MG63 (cell line): ENCODE measurements at places on chromosomes 1 and 21.
A peak's percentile ranks its signal among the peaks of the same experiment; 100 is the strongest.

GRCh38 chr21:40512590-40512989, 334.4 kb downstream of the DSCAM start:
- no peak for DNase-seq

DNA sequence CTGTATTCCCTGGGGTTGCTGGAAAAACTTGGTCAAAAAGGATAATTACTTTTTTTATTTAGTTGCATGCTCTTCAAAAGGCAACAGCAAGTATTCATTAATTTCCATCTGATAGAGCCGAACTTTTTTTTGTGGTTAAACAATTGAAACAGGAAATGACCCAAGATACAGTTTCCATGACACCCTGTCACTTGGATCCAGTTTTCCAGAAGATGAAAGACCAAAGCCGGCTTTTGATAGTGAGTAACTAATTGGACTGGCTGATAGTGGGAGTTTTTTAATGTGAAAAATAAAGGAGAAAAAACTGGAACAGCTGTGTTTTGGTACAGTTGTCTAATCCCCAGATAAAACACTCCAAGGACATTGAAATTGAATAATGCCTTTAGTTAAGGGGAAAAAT, 33.0 kb downstream of the CACHD1 start:
- DNase-seq, result no peak

DNA sequence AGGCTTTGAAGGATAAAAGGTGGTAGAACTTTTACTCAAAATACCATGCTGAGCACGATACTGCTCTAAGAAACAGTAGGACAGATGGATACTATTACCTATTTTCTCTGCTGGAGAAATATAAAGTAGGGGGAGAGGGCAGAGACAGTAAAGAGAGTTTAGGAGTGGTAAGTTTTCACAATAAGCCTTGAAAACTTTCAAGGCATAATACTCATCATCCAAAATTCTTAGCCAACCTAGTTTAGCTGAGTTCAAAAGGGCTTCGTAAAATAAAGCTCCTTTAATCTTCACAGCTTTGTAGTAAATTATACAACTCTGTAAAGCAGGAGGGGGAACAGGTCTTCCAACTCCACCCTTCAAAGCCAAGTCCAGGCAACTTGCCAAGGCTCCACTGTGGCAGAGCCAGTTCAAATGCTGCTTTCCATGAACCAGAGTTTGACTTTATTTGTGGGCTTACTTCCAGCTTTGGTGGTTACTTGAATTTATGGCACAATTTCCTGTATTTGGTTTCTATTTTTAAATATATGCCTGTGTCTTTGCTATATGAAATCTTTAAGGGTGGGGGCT, 15.5 kb downstream of the TEX38 start:
- peak; percentile 84 for DNase-seq

DNA sequence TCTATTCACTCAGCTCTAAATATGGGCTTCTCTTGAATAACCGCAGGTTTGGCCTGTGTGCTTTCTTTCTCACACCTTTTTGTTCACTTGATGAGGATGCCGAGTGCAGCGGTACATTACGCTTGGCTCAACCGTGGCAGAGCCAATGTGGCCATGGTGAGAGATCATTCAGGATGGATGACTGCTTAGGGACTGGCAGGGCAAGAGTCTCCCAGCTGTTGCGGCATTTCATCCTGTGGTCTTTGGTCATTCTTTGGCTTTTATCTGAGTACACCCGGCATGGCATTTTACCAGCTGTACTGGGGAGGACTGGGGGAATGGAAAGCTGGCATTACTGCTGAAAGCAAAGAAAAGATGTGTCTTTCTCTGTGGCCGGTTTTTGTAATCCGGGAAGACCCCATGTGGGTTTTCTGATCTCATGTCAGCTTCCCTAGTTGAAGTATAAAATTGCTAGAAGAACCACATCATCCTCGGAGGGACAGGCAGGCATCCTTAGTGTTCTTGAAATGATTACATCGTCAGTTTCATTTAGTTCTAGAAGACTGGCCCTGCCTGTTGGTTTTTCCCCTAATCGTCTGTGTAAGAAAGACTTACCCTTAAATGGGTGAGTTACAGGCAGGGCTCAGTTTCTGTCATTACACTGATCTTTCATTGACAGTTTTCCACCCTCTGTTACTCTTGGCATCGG, 15.1 kb downstream of the PCP4 start:
- DNase-seq, result no peak

DNA sequence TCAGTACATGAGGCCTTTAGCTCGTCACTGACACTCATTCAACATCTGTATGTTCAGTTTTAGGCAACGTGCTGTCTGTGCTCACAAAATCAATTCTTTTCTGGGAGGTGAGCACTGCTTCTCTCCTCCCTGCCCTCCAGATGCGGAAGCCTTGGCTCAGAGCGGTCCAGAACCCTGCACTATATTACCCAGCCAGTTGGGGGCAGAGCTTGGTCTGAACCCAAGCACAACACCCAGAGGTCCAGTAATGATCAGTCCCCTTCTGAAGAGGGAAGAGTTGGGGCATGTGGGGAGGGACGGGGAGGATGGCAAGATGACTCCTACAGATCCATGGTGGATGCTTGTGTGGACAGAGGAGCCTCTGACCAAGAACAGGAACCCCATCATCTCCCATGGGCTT, 5.6 kb upstream of the DSCAM start:
- no peak for DNase-seq

DNA sequence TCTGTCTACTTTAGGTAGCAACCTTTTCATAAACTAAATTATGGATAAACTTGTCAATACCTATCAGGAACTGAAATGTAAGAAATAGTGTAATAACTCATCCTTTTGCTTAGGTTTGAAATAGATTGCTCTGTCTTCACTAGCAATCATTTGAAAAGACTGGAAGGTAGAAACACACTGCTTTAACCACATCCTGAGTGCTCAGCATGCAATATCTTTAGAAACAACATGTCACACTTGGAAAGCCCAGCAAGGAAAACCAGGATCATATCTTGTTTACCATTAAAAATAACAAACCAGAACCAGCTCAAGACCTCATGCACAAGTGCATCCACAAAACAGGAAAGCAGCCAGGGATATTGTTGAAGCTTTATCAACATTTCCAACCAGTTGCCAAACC, 3.6 kb downstream of the KCNJ6 start:
- DNase-seq, result no peak

DNA sequence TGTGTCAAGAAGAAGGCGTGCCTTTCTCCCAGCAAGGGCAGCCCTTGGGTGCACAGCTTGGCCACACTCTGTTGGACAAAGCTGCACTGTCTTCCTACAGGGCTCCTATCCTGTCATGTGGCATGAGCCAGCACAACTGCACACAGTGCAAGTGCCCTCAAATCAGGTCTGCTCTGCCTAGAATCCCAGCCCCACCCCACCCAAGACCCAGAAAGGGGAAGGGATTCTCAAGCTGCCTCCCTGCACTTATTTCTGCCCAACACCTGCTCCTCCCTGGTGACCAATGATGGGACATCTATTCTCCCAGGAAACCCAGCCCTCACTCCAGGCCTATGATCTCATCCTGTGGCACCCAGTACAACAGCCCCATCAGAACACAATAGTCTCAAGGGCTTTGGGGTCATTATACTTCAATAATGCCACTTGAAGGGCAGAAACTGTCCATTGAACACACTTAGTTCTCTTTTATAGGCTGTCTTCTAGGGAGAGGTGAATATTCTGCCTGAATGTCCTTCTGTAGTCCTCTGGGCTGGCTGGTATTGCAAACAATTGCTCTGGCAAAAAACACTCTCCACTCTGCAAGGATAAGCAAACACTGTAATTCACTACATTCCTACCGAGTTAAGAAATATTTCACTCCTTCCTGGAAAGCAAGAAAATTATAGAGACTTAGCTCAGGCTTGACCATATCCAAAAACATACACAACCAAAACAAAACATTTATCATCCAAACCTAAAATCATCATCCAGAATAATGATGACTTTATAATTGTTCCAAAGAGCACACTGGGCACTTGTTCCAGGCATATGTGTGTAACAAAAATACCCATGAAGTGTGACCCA, 43.1 kb upstream of the IGSF3 start:
- no peak for DNase-seq

- peak; percentile 56 for DNase-seq
Measured at GRCh38 chr1:53732912-53733317, 6.0 kb downstream of the GLIS1 start.

GRCh38 chr1:184610876-184611595, 143.6 kb downstream of the EDEM3 start:
- DNase-seq, result no peak

DNA sequence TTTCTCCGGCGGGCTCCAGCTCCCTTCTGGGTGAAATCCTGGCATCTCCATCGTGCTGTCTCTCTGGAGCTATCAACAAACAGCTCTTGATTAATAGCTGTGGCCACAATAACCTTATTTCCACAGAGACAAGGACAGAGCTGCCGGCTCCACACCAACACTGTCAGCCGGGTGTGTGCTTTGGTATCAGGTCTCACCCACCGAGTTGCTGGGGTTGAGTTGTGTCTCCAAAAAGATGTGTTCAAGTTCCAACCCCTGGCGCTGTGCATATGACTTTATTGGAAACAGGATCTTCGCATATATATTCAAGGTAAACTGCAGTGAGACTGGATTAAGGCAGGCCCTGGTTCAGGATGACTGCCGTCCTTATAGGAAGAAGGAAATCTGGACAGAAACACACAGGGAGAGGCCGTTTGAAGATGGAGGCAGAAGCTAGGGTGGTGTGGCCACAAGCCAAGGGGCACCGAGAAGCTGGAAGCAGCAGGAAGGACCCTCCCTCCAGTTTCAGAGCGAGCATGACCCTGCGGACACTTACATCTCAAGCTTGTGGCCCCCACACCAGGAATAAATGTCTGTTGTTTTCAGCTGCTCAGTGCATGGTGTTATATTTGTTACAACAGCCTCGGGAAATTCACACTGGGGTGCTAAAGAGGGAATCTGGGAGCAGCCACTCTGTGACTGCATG, 88.4 kb upstream of the TMPRSS2 start:
- DNase-seq, result no peak

- DNase-seq, result no peak
Measured at GRCh38 chr1:17877896-17878295, 122.8 kb downstream of the ACTL8 start.

DNA sequence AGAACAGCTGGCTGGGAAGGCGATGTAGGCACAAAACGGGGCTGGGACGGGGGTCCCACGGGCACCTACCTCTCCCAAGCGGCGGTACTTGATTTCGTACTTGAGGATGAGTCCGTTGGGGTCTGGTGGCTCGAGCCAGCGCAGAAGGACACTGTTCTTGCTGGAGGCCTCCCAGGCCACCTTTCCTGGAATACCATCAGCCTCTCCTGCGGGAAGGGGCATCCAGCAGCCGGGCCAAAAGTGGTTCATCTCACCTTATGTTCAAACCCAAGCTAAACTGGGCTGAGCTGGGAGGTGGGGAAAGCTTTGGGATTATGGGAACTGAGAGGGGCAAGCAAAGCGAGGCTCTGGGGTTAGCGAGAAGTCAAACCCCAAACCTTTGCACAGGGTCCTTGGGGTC, 14.3 kb downstream of the INSRR start:
- DNase-seq, result no peak

GRCh38 chr1:104765085-104765484, 1015.4 kb downstream of the AMY1C start:
- no peak for DNase-seq

DNA sequence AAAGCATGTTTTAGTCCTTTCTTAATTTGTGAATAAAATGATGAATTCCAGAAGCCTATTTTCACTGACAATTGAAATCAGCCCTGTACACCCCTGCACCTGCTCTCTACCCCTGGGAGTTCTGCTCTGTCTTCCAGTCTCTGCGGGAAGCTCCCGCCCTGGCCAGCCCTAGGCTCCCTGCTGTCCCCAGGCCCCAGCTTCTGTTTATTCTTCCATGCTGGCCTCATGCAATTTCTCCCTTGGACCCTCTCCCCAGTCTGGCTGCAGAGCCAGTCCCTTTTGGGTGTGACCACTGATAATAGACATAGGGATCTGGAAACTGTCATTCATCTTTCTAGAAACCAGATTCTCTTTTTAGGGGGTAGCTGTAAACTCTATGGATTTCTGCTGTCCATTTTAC, 258.6 kb downstream of the GRIK3 start:
- DNase-seq, result no peak

- no peak for DNase-seq
Measured at GRCh38 chr1:197041486-197042353, 25.3 kb downstream of the F13B start.

DNA sequence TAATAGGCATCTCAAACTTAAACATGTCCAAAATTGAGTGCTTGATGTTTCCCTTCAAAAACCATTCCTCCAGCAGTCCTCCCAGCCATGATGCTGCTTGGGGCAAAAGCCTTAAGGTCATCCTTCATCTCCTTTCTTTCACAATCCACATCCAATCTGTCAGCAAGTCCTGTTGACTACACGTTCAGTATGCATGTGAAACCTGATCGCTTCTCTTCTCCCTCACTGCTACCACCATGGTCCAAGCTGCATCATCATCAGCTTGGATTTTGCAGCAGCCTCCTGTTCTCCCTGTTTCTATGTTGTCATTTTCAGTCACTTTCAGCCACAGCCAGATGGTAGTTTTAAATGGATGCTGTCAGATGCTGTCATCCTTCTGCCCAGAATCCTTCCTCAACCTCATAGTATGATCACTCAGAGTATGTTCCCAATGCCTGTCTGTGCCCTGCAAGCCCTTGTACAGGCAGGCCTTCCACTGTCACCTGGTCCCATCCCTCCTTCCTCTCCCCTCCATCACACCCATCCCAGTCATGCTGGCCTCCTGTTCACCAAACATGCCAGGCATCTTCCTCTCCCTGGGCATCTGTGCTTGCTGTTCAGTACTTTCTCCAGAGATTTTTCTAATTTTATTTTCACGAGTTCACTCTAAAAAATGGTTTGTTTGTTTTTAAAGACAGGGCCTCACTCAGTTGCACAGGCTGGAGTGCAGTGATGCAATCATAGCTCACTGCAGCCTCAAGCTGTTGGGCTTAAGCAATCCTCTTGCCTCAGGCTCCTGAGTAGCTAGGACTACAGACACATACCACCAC, 66.0 kb downstream of the SYDE2 start:
- peak; percentile 15 for DNase-seq

DNA sequence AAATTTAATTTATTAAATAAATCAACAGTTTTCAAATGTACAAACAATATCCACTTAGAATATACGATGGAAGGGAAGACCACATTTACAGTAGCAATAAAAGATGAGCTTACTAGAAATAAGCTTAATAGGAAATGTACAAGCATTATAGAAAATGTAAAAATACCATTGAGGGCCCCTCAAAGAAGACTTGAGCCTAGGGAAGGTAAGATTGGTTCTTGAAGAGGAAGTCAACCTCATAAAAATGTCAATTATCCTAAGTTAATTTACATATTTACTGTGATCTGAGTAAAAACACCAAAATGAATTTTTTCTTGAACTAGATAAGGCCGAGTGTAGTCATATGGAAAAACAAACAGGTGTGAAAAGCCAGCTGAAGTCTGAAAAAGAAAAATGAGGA, 39.7 kb upstream of the TRIM67 start:
- no peak for DNase-seq

GRCh38 chr1:197859024-197859423, 43.4 kb upstream of the C1orf53 start:
- no peak for DNase-seq

GRCh38 chr1:81317191-81317590, 483.5 kb upstream of the ADGRL2 start:
- DNase-seq, result no peak

DNA sequence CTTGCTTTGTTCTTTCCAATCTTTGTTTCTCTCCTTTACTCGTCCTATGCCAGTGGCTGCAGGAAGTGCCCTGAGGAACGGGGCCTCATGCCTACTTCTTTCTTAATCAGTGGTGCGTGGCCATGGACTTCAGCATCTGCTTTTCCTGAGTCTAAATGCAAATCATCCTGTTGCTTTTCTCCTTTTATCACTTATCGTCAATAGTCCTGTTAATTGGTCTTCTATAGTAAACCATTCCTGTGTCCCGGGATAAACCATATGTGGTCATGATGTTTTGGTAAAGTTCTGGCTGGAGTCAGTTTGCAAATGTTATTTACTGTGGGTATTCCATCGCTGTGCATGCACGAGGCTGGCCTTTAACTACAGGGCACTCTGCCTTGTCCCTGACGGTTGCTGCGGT, 47.5 kb downstream of the AGPAT3 start:
- no peak for DNase-seq
